Substantia nigra (tissue), 51 donors: ENCODE measurements at places on chromosomes 2 and 18.
A peak's percentile ranks its signal among the peaks of the same experiment; 100 is the strongest.

DNA sequence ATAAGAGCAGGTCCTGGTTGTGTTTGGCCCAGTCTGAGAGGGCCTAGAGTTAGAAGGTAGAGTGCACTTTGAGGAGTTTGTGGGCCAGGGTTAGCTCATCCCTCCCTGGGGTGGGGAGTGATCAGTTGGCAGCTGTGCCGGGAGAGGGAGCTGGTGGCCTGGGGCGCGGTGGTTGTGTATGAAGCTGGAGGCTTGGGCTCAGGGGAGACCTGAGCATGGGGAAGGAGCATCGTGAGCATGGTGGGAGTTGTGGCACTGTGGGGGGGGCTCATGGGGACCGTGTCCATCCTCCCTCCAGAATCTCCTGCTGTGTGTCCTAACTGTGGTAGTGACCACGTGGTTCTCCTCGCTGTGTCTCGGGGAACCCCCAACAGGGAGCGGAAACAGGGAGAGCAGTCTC is 13.6 kb downstream of the STK11IP start:
- no peak for DNase-seq

DNA sequence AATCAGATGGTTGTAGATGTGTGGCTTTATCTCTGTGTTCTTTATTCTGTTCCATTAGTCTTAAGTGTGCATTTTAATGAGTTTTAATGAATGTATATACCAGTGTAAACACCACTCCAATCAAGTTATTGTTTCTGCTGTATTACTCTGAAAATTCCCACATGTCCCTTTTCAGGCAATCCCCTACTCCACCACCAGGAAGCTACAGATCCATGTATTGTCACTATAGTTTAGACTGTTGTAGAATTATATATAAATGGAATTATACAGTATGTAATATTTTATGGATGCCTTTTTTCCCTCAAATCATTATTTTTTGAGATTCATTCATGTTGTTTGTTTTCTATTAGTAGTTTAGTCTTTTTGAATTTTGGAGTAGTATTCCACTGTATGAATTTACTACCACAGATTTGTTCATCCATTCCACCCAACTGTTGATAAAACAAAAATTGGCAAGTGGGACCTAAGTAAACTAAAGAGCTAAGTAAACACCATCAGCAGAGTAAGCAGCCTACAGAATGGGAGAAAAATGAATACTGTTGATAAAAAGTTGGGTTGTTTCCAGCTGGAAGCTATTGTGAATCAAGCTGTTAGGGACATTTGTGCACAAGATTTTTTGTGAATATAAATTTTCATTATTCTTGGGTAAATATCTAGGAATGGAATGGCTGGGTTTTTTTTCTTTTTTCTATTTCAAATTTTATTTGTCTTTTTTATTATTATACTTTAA is 262.0 kb downstream of the CAMKMT start:
- no peak for DNase-seq

DNA sequence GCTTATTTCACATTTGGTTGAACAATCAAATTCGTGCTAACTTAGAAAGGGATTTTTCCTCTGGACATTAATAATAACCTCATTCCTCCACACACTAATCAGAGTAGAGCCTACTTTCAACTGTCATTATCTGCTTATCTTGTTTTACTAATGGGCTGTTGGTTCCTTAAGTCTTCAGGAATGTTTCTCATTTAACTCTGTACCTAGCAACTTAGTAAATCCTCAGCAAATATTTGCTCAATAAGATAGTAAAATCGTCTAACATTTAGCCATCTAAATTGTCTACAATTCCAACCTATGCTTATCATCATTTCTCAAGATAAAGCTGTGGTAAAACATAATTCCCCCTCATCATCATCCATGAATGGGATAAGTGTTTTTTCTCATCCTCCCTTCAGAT is 98.1 kb downstream of the CDH2 start:
- DNase-seq: no peak

DNA sequence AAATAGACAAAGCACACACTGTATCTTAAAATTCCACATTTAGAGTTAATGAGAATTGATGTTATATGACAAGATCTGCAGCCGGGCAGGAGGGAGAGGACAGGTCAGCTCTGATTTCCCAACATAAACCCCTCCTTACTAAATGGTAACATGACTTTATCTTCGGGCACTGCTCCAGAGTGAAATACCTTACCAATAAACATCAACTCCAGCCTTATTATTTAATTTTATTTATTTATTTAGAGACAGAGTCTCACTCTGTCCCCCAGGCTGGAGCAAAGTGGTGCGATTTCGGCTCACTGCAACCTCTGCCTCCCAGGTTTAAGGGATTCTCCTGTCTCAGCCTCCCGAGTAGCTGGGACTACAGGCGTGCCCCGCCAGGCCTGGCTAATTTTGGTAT is 1.7 kb downstream of the CYB5A start:
- no peak for DNase-seq

DNA sequence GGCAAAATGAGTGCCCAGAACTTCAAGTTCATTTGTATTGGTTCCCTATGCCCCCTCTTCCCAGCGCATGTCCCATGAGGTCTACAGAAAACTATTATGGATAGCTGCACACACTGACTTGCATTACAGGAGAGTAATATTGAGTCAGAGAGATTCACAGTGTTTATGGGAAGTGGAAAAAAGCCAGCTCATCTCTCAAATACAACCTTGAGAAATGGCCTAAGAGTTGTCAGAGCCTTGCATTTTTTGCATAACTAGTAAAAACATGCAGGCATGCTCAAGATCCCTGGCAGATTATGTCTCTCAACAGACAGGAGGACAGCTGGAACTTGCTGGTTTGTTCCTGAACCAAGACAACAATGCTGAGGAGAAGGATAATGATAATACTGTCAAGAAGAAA is 1292.8 kb downstream of the DSC3 start:
- no peak for DNase-seq

GRCh38 chr2:73291461-73292315 is 1.7 kb downstream of the EGR4 start:
- no peak for DNase-seq

- DNase-seq: no peak
Measured at GRCh38 chr2:102049756-102050443, 58.1 kb downstream of the IL1R2 start.

DNA sequence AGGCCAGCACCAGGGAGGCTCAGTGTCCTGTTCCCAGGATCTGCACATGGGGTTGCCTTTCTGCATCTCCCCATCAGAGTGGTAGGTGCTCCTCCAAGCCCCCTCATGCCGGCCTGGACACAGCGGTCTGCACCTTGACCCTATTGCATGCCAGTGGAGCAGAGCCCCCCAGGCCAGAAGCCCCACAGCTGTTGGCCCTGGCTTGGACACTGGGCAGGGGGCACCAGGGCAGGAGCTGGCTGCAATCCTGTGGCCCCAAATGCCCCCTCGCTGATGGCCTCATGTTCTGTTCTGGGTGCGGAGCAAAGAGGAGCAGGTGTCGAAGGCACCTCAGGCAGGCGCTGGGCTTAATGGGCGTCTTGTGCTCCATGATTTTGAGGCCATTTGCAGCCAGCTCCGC is 62.7 kb downstream of the CCDC74A start:
- DNase-seq: no peak

- no peak for DNase-seq
Measured at GRCh38 chr2:88602022-88602421, 25.2 kb downstream of the EIF2AK3 start.

DNA sequence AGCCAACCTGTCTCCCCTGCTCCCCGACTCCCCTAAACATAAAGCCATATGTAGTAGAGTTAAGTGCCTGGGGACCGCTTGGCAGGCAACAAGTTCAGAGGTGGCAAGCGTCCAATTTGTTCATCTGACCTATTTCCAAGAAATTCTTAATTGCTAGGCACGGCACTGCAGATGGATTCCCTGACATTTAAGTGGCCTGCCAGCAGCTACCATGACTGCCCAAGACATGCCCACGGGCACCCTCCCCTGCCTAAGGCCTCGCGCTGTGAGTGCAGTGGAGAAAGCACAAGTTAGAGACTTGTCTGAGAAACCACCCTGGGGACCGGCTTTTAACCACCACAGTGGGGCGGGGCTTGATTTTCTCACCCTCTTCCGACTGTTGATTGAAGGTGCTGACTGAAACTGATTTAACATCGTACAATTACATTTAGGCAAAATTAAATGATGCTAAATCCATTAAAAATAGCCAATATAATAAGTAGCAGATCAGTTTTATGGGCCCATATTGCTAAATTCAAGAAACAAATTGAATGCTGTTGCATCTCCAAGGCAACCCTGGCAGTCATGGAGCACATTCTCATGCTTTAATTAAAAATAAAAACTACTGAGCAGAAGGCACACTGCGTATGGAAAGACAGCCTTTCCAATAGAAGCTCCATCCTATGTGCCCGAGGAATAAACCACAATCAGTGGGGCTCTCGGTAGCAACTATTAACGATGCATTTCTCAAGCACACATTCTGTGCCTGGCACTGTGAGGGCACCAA is 163.6 kb upstream of the ACAA2 start:
- no peak for DNase-seq

DNA sequence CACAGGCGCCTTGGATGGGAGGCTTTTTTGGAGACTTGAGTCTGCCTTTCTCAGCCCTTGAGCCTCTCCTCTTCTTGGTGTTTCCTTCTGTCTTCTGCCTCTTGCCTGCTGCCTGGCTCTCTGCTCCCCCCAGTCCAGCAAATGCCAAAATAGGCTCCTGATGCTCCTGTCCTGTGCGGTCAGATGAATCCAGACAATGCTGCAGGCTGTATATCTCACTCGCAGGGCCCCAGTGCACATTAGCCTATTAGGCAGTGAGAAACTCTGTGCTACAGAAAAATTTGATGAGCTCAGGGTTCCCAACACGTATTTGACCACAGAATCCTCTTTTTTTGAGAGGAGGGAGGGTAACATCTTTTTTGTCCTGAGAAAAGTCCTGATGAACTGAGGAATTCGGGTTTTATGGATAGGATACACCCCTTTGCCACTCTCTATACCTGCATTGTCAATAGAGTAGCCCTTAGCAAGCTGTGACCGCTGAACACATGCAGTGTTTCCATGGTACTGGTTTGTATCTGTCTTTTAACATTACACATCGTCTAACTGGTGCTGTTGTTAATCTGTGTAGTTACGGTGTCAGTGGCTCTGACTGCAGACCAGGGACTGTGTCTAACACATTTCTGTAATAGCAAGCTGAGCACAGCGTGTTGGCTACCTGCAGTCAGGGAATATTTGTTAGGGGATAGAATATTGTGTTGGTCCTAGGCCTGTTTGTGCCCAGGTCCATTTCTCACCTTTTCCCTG is 50.8 kb downstream of the FAM228A start:
- no peak for DNase-seq

DNA sequence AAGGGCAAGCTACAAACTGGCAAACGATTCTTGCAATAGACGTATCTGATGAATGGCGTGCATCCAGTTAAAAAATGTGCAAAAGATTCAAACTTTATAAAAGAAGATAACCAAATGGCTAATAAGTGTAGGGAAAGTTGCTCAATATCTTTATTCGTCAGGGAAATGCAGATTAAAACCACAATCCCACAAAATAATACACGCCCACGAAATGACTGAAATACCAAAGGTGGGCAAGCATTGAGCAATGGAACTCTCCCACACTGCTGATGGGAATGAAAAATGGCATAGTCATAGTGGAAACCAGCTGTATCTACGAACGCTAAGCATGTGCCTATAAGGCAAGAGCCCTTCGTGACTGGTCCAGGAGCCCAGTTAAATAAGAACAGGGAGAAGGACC is 168.6 kb upstream of the SIX2 start:
- no peak for DNase-seq

DNA sequence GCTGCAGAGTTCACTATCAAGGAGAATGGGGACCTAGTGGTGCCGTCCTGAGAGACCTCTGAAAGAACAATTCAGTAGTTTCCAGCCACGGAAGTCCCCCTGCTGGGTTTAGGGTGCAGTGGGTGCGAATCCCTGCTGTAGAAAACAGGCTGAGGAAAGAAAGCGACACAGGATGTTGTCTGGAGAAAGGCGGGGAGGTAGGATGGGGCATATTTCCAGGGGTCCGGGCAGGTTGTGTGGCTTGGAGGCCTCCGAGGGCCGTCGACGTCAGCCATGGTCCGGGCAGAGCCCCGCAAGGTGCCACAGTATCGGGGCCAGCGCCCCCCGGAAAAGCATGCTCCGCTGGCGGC is 807 bp upstream of the CREB1 start:
- DNase-seq: no peak

DNA sequence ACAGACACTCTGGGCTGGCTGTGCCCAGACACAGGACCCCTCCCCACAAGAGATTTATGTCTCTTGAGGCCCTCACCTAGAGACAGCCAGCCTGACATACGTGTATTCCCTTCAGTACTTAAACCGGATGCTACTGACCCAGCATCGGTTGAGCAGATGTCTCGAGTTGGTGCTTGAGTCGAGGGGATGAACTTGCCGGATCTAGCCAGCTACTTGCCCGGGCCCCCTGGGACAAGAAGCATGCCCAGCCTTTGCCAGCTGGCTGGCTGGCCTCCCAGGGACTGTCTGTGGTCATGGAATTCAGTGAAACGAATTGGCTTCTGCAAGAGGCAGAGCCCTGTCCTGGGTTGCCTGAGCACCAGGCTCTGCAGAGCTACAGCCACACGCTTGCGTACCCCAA is 36.0 kb downstream of the DNMT3A start:
- DNase-seq: no peak

GRCh38 chr2:110852541-110853263 is 120.3 kb downstream of the ACOXL start:
- no peak for DNase-seq

- no peak for DNase-seq
Measured at GRCh38 chr2:240436683-240437550, 1.5 kb downstream of the GPC1 start.

DNA sequence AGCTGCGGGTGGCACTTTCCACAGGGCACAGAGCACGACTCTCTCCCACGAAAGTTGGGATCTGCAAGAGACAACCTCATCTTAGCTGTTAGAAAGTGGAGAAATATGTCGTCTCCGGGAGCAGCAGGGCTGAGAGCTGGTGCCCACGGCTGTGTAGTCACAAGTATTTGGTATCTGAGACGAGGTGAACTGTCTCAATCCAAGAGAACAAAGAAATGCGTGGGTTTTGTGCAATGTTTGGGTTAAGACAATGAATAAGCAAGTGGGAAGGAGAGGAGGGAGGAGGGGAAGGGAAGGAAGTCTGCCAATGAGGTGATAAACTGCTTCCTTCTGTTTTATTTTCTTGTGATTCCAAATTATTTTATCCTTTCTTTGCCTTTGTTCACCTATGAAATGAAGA is 18.0 kb downstream of the DYTN start:
- no peak for DNase-seq

DNA sequence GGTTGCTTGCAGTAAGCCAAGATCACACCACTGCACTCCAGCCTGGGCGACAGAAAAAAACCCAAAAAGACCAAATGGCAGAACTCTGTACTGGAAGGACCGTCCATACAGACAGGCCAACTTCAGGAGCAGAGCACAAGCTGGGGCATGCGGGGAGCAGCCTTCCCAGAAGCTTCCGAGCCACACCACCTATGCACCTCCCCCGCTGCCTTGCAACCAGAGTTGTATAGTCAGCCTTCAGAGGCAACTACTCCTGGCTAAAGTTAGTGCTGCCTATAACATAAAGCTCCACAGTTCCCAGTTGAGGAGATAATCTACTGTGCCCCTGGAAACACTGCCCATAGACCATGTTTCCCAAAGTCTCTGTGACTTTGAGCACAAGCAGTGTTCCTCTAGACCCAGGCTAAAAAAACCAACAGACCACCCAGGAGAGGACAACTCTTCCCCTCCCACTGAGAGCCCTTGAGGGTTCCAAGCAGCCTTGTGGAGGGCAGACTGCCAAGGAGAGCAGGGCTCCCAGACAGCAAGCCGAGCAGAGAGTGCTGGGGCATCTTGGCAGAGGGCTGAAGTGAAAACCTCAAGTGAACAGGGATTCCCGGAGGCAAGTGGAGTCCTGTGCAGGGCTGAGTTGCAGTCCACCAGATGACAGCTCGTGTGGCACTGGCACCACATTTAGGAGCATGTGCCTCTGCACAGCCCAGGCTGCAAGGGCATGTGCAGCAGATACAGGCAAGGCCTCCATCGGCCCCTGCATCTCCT is 6.8 kb downstream of the SFT2D3 start:
- peak; percentile 23 for DNase-seq
